ENCODE measurements at places on chromosomes 6 and 20.
A peak's percentile ranks its signal among the peaks of the same experiment; 100 is the strongest.

DNA sequence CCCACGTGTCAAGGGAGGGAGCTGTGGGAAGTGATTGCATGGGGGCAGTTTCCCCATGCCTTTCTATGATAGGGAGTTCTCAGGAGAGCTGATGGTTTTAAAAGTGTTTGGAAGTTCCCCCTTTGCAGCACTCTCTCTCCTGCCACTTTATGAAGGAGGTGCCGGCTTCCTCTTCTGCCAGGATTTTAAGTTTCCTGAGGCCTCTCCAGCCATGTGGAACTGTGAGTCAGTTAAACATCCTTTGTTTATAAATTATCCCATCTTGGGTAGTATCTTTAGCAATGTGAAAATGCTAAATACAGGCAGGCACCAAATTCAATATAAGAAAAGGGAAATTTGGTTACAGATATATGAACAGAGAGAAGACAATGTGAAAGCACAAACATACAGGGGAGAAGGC is 96.4 kb upstream of the EPHA7 start:
- DNase-seq = no peak

DNA sequence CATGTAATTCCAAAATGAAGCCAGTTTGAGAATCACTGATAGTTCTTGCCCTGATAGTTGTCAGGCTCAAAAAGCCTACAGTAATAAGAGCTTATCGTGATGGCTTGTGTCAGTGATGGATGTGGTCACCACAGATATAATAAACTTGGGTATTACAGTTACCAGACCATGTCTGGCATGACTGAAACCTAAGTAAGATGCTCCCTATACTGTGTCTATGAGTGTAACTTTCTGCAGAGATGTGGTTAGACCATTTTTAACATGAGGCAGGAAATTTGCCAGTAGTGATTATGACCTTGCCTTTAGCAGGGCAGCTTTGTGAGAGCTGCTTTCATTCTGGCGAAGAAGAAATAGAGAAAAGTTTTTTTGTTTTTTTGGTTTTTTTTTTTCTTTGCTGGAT is 90.2 kb downstream of the ANKS1A start:
- DNase-seq = no peak

DNA sequence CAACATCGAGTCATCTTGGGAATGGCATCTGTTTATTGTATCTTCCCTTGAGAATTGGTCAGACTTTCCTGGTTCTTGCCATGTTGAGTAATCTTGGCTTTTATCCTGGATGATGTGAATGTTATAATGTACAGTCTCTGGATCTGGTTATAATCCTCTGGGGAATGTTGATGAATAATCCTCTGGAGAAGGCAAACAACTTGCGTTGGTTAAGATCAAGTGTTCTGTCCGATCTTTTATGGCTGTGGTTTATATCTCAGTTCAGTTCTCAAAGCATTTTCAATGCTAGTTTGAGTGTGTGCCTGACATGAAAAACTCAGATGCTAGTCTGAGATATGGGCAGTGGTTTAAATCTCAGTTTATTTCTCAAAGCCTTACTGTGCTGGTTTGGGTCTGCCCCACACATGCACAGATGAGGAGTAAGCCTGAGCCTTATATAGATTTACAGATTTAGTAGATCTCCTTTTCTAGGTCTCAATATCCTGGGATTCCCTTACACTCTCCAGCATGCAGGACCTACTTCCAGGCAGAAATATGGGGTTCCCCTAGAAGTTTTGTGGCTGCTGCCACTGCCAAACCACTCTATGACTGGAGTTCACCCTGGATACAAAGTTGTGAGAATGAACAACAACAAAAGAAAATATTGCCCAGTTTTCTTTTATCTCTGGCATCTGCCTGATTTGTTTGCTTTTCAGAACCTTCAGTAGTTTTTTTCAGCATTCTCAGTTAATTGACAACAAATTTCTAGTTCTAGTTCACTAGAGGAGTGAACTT is 191.8 kb upstream of the MAN1A1 start:
- DNase-seq = peak; percentile 85

GRCh38 chr6:146770965-146771735 is 172.4 kb downstream of the ADGB start:
- DNase-seq = no peak

Data from RWPE1 (cell line).